ENCODE measurements at places on chromosomes 16 and 17. TPM values are rescaled to one million over a fixed set of nuclear protein-coding genes. Genes with fewer than 3 reads are reported as not detected.

RCVRN gene
- total RNA-seq = not detected

TBC1D3C gene
- not detected for total RNA-seq

- no peaks in the 10 kb centered on the region for H3K36me3 ChIP-seq
- no peak overlapping the region for H3K4me3 ChIP-seq
- peaks cover 61% of the 10 kb centered on the region for H3K27me3 ChIP-seq
- no peak overlapping the region for H3K27ac ChIP-seq
- no peak for DNase-seq
- no peaks in the 10 kb centered on the region for H3K4me1 ChIP-seq
Observed at GRCh38 chr17:45791041-45791582, 7.0 kb downstream of the CRHR1 start.

DNA sequence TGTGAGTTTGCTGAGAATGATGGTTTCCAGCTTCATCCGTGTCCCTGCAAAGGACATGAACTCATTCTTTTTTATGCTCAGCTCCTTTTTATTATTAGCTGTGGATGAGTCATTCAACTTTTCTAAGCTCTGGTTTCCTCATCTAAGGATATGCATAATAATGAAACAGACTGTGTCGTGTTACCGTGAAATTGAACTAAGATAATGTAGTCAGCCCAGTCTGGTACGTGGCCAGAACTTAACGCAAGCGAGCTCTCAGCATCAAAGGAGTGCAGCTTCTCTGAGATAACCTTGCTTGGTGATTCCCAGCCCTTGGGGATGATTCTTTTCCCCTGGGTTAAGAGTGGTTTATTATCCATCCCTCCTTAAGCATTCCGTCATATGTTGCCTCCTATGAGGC is 454.3 kb upstream of the EEF2KMT start:
- no peaks in the 10 kb centered on the region for H3K27me3 ChIP-seq
- no peaks in the 10 kb centered on the region for H3K36me3 ChIP-seq
- no peak overlapping the region for H3K27ac ChIP-seq

DNA sequence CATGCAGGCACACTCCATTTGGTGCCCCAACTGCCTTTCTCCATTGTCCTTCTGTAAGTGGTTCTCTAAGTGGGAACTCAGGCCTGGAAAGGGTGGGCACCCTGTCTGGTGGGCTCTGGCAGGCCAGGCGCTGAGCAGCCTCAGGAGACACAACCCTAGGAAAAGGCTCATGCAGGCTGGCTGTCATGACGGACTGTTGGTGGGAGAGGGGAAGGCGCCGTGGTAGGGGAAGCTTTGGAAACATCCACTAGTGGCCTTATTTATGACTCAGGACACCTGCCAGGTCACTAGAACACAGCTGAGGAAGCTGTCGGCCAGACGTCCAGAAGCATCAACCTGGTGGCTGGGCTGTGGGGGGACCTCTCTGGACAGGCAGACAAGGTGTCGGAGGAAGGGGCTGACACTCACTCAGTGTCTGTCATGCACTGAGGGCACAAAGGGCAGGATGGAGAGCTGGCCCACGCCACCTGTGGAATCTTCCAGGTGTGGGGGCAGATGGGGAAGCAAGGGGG is 216.0 kb downstream of the SEC14L1 start:
- H3K4me1 ChIP-seq = peaks cover 3% of the 10 kb centered on the region
- H3K4me3 ChIP-seq = no peak overlapping the region
- DNase-seq = no peak
- no peak overlapping the region for H3K27ac ChIP-seq
- no peaks in the 10 kb centered on the region for H3K36me3 ChIP-seq

Measured in activated CD4-positive, alpha-beta memory T cell treated with anti-CD3 and anti-CD28 coated beads, Interleukin-2, amount 10 ng/mL, durations not matched to agents 7 days and 5 days (primary cell).